ENCODE measurements at places on chromosomes 4 and X.
A peak's percentile ranks its signal among the peaks of the same experiment; 100 is the strongest.

- DNase-seq: no peak
Measured at GRCh38 chrX:46713672-46714490, 45.0 kb downstream of the SLC9A7 start.

- DNase-seq: no peak
Measured at GRCh38 chr4:176825586-176825985, 32.9 kb upstream of the VEGFC start.

DNA sequence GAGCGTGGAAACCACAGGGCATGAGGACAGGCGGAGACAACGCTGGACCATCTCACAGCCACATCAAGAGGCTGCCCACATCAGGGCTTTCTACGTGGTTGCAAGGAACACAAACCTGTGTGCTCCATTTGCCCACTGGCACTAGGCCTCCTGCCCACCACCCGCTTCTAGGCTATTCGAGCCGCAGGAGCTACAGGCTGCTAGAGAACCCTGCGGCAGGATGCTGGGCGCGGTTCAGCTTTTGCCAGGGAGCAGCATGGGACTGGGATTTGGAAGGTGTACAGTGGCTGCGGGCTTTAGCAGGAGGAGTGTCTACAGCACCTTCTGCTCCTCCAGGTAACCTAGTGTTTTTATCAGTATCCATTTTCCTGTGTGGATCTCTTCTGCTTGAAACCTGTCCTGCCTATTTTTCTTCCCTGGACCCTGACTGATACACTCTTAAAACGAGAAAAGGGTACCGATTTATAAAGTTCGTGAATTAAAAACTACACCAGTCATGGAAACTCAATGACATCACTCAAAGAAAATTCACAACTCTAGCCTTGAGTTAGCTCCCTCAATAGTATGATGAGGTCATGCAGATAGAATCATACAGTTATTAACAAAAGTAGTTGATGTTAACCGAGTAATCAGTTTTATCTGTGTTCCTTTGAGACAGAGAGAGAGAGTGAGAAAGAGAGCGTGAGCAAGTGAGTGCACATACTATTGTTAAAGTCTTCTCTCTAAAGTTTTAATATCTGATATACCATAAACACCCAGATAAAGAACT, 12.8 kb downstream of the NOP14 start:
- no peak for DNase-seq

- no peak for DNase-seq
Measured at GRCh38 chr4:108612365-108612764, 8.0 kb upstream of the RPL34 start.

- no peak for DNase-seq
Measured at GRCh38 chr4:123412091-123412505, 15.5 kb downstream of the SPRY1 start.

- no peak for DNase-seq
Measured at GRCh38 chrX:133273180-133273579, 55.0 kb upstream of the TFDP3 start.

DNA sequence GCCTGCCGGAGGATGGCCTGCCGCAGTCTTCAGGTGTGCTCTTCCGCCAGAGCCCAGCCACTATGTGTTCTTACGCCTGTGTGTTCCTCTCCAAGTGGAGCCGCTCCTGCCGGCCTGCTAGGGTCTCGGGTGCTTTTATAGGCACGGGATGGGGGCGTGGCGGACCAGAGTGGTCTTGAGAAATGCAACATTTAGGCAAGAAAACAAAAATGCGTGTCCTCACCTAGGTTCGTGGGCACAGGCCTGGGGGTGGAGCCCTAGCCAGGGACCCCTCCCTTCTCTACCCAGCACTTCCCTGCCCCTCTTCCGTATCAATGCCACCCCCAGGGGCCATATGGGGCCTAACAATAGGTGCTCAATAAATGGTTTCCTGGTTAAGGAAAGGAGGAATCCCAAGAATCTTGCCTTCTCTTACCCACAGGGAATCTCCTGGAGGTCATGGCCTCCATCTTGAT, 34.4 kb upstream of the LRBA start:
- no peak for DNase-seq

DNA sequence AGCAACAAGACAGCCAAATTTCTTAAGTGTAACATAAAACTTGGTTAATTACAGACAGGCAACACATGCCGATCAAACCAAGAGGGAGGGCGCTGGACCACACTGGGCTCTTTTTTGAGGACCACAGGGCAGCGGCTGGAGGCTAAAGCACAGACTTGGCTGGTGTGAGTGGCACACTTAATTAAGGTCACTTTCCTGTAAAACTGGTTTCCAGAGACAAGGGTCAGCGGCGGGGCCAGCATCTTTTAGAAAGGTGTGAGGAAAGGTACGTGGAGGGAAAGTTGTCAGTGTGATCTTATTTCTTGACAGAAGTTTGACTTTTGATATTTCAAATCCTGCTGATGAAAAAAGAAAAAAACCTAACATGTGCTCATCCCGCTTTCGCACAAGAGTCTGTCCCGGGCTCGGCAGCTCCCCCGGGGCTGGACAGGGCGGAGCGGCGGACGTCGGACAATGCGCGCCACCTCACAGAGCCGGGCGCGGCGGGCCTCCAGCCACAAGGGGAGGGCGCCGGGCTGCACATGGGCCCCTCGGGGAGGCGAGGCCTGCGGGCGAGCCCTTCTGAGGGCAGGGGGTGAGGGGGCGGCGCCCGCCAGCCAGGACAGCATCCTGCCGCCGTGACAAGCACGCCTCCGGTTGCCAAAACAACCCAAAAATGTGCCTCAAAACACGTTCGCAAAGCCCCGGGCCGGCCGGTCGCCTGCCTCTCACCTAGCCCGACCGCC, 660 bp upstream of the HSPA4L start:
- no peak for DNase-seq

DNA sequence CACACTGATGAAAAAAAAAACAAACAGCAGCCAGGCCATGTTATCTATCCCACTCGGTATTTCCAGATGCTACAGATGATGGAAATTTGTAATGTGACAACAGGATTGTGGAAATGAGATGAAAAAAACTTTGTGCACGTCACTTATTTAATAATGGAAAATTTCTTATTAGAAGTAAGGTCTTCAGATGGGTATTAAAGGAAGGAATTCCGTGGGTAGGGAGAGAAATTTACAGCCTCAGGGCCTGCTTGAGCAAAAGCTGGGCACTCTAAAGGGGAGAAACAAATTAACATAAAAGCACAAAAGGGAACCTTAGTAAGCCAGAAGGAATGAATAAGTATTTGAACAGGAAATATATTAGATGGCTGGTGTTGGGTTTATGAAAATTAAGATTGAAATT, 4.2 kb upstream of the PKD2 start:
- no peak for DNase-seq

DNA sequence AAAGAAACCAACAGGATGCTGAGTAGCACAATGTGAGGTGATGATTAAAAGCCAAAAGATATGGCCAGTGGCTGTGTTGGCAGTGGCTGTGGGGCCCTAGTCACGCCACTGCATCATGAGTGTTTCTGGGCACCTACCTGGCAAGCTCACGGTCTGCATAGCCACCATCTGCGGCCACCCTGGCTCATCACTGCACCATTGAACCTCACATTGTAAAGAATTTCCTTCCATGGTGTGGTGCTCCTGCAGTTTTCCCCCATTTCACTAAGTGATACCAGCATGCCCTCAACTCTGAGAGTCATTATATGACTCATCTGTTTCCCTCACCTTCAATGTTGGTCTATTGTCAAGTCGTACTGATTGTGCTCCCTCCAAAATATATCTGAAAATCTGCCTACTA, 45.5 kb upstream of the CLNK start:
- no peak for DNase-seq

DNA sequence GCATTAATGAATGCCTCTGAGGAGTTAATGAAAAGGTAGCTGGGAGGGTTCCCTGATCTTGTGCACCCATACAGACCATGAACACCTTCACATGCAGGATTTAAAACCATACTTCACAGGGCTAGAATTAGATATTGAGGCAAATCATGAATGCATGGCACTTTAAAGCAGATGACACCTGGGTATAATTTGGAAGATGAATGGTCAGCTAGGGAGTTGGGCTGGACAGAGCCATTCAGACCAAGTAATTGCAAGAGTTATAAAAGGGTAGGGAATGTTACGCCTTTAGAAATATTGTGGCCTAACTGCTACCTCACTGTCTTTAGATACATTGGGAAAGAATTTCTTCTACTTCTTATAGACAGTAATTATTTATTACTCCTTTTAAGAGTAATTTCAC, 89.1 kb upstream of the ZNF827 start:
- no peak for DNase-seq

DNA sequence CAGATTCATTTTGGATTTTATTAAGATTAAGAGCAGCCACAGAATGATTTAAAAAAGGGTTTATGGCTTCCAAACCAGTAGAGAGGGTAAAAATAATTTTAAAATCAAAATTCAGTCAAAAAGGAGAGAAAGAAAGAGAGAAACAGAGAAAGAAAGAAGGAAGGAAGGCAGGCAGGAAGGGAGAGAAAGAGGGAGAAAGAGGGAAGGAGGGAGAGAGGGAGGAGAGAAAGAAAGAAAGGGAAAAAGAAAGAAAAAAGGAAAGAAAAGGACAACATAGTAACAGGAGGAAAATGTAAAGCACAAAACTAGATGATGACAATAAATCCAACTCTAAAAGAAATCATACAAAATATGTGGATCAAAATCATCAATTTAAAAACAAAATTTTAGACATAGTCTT, 79.6 kb upstream of the FRG1 start:
- DNase-seq: no peak

DNA sequence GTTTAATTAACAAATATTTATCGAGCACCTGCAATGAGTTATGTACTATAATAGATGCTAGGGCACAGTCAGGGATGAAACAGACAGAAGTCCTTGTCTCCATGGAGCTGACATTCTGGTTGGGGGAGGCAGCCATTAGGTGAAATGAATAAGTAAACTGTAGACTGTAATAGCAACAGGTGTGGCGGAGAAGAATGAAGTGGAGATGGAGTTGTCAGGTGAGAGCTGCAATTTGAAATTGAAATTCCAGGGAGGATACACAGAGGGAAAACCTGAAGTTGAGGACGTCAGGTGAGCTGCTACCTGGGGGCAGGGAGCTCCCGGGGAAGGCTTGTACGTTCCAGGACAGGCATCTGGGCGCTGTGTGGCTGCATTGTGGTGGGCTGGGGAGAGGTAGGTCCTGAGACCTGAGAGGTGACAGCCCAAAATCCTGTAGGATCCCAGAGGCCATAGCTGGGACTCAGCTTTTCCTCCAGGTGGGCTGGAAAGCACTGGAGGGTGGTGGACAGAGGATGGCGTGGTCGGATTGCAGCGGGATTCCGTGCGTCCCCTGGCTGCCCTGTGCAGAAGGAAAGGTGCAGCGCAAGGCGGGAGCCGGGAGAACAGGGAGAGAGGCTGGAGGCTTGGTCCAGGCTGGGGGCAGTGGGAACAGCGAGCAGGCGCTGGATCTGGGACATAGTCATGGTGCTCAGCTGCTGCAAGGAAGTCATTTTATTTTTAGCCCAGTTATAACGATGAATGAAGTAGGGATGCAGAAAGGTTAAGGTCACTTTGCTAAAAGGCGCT, 24.8 kb downstream of the CYTL1 start:
- no peak for DNase-seq

GRCh38 chrX:53262189-53262917, 19.0 kb downstream of the IQSEC2 start:
- DNase-seq: no peak

GRCh38 chr4:173924561-173924960, 358.9 kb downstream of the FBXO8 start:
- DNase-seq: no peak

DNA sequence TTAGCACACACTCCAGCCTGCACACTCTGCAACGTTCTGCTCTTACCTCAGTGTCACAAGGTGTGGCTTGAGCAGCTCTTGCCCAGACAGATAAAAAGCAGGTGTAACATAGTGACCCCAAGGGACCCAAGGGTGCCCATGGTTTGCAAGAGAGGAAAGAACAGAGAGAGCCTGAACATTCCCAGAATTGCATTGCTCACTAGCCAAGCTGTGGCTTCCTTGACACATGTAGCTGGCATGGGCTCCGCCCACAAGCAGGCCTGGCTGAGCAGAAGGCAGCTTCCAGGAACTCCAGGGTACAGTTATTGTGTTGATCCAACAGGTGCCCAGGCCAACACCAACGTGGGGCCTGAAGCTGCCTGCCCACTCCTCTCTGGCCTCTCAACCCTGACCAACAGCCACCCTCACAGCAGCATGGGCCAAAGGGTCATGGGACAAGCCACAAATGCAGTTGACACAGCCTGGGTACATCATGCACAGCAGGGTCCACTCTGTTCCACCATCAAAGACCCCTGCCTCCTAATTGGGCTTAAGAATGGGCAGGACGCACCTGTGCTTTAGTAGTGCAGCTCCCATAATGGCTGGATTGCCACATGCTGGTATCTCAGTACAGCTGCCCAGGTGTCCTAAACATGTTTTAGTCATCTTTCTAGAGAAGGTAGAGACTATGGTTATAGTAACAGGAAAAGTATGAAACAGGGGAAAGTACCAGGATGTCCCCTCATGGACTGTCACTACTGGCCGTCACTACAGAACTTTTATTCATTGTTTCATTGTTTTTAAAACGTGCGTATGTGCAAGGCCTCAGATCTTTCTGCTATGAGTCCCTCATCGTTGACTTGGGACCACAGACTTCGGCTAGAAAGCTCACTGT, 73.7 kb upstream of the ACSL1 start:
- DNase-seq: no peak

- no peak for DNase-seq
Measured at GRCh38 chr4:181597766-181598165, 645.4 kb upstream of the TENM3 start.

DNA sequence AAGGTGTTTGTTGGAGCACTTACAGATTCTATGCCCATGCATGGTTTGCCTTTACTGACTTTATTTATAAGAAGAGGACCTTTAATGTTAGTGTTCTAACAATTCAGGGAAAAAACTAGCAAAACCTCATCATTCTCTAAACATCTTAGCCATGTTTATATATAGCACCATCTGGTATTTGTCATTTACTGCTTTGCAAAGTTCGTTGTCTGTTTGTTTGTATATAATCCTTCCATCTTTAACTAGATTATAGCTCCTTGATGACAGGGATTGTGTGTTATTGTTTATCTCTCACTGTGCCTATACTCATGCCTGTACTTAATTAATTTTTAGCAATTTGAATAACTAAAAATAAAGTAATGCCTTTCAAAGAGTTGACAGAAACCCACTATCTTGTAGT, 170.6 kb upstream of the PACRGL start:
- no peak for DNase-seq

DNA sequence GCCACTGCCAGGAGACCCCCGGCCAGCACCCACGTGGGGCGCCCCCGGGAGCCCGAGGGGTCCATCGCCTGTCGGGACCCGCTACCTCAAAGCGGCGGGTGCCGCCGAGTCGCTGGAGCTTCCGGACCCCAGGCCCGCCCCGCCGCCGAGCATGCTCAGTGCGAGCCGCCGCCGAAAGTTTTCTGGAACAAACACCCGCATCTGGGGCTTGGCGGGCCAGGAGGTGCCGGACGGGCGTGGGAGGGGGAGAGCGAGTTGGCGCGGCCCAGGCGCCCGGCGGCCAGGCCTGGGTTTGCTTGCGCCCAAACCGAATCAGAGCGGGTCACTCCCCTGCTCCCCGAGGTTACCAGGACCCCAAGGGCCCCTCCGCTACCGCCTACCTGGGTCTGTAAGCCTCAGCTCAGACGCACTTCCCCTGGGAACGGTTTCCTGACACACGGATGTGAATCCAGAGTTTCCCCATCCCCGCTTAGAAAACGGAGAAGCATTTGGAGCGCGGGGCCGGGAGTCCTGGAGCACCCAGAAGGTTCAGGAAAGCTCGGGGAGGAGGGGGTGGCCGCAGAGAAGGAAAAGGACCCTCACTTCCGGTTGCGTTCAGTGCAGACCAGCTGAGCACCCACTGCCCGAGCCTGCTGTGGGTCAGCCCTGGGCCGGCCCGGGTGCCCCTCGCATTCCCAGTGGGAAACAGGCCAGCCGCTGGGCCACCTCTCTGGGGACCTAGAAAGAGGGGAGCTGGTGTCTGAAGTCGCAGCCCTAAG, at the start of gene EVC2:
TSS of gene EVC2 (minus strand) at position 111 of the 758 bp plus-strand sequence. CDS start at position 65, 46 bp downstream.
- peak; percentile 16 for DNase-seq

All from stimulated activated CD8-positive, alpha-beta memory T cell treated with anti-CD3 and anti-CD28 coated beads, Interleukin-2, amount 100 ng/mL, for 1 hour (primary cell).